Calu3 (cell line): ENCODE measurements at places on chromosomes 12 and 14. TPM values are rescaled to one million over a fixed set of nuclear protein-coding genes. Genes with fewer than 3 reads are reported as not detected.

GRCh38 chr12:51896236-51896635, 8.3 kb downstream of the ANKRD33 start:
- no peak for DNase-seq

- no peak for DNase-seq
Observed at GRCh38 chr12:84222841-84223240, 689.8 kb downstream of the SLC6A15 start.

GRCh38 chr12:58906917-58907316, 13.4 kb downstream of the LRIG3 start:
- no peak for DNase-seq

GRCh38 chr14:93725002-93725582, 63.2 kb downstream of the PRIMA1 start:
- no peak for DNase-seq

GRCh38 chr12:5348491-5348890, 83.4 kb upstream of the NTF3 start:
- DNase-seq: no peak

DNA sequence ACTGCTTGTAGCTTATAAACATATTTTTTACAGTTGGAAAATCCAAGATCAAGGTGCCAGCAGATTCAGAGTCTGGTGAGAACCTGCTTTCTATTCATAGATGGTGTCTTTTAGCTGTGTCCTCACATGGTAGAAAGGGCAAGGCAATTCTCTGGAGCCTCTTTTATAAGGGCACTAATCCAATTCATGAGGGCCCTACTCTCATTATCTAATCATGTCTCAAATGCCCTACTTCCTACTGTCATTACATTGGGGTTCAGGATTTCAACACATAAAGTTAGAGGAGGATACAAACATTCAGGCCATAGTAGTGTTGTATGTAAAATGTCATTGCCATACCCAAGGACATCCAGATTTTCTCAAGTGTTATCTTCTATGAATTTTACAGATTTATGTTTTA, 496.4 kb downstream of the TMTC2 start:
- DNase-seq: no peak

DNA sequence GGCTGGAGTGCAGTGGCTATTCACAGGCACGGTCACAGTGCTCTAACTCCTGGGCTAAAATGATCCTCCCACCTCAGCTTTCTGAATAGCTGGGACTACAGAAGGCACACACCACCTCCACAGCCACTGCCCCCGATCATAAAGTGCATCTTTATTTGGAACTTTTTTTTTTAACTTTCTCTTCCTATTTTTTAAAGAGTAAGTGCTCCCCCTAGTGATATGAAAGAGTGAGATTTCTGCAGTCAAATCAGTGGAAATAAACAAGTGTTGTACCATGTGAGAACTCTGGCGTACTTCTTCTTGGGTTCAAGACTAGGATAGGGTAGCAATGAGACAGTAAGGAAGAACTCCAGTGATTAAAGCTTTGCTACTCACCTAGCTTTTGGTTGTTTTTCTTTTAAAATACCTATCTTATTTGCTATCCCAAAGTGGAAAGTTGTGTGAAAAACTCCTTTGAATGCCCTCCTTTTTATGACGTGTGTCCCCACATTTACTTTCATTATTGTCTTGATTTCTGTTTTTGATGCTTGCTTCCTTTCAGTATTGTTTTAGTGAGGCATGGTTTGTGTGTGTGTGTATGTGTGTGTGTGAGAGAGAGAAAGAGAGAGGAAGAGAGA, 6.6 kb downstream of the PPP4R4 start:
- no peak for DNase-seq

DNA sequence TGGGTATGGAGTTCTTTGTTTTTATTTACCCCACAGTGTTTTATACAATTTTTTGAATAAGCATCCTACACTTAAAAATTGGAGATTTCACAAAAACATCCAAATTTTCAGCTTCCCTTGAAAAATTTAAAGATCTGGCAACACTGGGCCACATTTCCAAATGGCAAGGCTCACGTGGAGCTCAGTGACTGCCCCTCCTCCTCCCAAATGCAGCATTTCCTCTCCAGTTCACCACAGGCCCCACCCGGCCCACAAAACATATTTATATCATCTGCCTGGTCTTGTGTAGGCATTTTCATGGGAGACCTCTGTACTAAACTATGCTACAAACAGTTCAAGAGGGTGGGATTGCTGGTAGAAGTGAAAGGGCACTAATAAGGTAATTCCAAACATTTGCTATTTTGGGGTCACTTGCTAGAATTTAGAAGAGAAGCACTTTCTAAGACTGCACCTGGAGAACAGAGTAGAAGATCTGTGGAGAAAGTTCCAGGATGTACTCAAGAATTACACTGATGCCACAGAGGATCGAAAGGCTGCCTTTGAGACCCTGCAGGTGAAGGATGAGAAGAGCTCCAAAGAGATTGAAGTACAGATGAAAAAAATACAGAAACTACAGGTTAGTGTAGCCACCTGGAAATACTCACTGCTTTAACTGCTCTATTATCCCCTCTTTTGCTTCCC, 7.3 kb downstream of the FKBP11 start:
- no peak for DNase-seq

DNA sequence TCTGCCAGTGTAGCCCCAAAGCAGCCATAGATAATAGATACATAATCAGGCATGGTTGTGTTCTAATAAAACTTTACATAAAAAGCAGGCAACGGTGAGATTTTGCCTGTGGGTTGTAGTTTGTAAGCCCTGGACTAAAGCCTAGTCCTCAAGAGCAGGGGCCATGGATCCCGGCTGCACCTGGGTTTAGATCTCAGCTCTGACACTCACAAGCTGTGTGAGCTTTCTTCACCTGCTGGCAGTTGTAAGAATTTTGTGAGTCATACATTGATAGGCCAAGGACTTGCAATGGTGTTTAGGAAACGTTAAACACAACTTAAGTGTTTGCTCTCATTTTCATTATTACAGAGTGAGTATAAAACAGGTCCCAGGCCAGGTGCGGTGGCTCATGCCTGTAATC, 395.8 kb upstream of the TBX3 start:
- DNase-seq: no peak

- no peak for DNase-seq
Observed at GRCh38 chr12:102050660-102051430, 10.9 kb downstream of the WASHC3 start.

The LRFN5 gene
- total RNA-seq: not detected in 2 replicates

The POTEG gene
- not detected in 2 replicates for total RNA-seq
